ENCODE measurements at places on chromosomes 7 and 10. TPM values are rescaled to one million over a fixed set of nuclear protein-coding genes. Genes with fewer than 3 reads are reported as not detected.
A peak's percentile ranks its signal among the peaks of the same experiment; 100 is the strongest.

- no peak for DNase-seq
Measured at GRCh38 chr10:109205929-109206585, 717.3 kb downstream of the XPNPEP1 start.

GRCh38 chr10:29317423-29318021 is 28.7 kb downstream of the LYZL1 start:
- no peak for DNase-seq

DNA sequence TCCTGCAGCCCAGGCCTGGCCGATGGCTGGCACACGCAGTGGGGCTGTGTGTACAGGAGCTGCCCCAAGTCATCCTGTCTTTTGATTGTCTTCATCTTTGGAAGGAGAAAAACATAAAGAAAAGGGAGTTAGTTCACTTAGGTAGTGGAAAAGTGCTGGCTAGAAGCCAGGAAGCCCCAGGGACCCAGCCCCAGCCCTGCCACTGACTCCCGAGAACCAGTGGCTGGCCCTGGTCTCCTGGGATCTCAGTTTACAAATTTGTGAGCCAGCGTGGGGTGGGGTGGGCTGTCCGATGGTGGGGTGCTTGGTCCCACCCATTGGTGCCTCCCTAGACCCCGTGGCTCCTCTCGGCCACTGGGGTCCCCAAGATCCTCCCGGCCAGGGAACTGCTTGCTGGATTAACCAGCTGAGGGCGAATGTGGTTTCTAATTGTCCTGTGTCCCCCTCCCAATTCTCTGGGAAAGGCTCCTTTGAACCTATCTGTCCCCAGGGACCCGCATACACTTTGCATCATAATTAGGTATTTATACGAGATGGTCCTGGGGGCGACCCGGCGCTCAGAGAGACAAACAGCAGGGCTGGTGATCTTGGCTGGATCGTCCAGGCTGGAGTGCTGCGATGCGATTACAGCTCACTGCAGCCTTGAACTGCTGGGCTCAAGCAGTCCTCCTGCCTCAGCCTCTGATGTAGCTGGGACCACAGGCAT is 16.3 kb upstream of the CHST12 start:
- DNase-seq, result no peak

GRCh38 chr7:158042156-158042880 is 545.3 kb downstream of the PTPRN2 start:
- DNase-seq, result no peak

GRCh38 chr10:7818295-7819120 is at the start of gene TAF3:
TAF3 (plus strand) TSS chr10:7818505; CDS start chr10:7818710, 205 bp downstream.
- peak; percentile 95 for DNase-seq

- DNase-seq, result no peak
Measured at GRCh38 chr7:99409806-99410205, 1.0 kb downstream of the BUD31 start.

DNA sequence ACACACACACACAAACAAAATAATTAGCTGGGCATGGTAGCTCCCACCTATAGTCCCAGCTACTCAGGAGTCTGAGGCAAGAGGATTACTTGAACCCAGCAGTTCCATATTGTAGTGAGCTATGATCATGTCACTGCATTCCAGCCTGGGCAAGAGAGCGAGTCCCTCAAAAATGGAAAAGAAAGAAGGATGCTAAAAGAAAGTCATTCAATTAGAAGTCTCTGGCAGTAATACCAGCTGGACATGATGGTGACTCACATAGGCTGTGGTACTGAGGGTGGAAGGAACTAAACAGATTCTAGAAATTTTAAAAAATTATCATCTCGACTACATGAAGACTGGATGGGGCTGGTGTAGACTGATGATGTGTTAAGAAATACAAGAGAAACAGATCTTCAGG is 385.3 kb downstream of the ETV1 start:
- no peak for DNase-seq

DNA sequence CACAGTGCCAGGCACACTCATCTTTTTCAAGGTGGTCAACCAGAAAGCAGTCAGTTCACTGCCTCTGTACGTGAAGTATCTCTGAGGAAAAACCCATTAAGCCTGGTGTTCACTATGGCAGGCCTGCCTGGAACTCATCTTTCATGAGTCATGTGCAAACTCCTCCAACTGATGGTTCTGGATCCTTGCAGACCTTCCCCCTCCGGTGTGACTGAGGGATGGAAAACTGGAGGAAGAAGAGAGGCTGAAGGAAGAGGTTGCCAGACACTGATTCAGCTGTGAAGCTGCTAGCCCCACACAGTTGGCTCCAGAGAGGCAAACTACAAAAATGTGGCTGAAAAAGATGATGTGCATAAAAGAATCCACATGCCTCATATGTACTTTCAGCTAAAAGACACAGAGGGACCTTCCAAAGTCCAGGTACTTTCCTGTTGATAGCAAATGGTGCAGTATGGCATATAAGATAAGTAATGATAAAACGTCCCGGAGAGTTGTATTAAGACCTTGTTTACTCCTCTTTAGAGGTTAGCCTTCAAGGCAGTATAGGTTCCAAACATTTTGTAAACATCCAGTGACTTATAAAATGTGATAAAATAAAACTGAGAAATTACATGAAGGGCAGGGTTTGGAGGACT is 2.7 kb downstream of the CYP3A5 start:
- no peak for DNase-seq

GRCh38 chr10:132549371-132549770 is 11.8 kb downstream of the INPP5A start:
- no peak for DNase-seq

DNA sequence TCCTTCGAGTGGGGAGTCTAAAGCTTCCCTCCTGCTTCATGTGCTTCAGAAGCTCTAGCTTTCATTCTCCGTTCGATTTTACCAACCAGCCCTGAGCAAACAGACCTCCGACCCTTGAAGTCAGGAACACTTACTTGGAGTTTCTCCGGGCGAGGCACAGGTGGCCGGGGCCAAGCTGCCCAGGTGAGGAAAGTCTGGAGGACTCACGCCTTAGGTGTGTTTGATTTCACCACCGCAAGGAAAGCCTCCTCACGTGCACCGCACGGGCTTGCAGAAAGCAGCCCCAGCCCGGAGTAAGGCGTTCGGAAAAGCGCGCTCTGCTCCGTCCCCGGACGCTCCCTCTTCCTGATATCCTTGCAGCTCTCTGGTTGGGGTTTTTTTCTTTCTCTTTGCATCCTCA is 30.1 kb upstream of the CNPY1 start:
- DNase-seq, result no peak

DNA sequence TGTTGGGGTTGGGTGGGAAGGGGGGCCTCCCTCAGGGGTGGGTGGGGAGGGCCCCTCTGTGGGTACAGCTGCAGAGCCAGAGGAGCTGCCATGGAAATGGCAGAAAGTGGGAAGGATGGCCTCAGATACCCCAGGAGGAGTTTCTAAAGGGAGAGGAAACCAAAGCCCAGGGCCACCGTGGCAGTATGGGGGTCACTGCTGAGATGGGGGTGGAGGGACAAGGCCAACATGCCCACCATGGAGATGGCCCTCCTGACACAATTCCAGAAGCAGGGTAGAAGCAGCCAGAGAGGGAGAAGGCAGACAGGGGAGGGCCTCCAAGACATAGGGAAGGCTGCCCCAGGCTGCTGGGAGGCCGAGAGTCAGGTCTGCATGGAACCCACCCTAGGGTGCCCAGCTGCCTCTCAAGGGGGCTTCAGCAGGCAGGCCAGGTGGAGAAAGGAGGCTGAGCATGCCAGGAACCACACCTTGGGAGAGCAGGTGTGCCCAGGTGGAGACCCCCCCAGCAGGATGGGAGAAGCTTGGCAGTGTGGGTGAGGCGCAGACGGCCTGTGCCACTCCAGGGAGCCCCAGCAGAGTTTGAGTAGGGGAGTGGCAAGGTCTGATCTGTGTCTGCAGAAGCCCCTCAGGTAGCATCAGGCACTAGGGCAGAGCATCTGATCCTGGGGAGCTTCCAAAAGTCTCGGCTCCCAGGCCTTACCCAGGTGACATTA is 146.8 kb downstream of the ARHGAP22 start:
- DNase-seq, result no peak

GRCh38 chr10:71213127-71213621 is 804 bp downstream of the UNC5B start:
- DNase-seq, result peak; percentile 52

- DNase-seq, result no peak
Measured at GRCh38 chr10:76139431-76139830, 708.0 kb downstream of the LRMDA start.

GRCh38 chr7:146443102-146443501 is 326.5 kb downstream of the CNTNAP2 start:
- DNase-seq, result no peak

GRCh38 chr10:76645341-76645740 is 992.3 kb downstream of the KCNMA1 start:
- no peak for DNase-seq

GRCh38 chr7:156949541-156950380 is at the start of gene NOM1:
NOM1 (plus strand) TSS chr7:156949712; CDS start chr7:156949738, 26 bp downstream.
- peak; percentile 97 for DNase-seq

Gene NCF1
- 4.4 TPM for total RNA-seq

Gene TMEM229A
- not detected for total RNA-seq

Gene TLX1
- not detected for total RNA-seq

Gene PALD1
- 1.4 TPM for total RNA-seq

Gene UPP1
- total RNA-seq, result 55.1 TPM

Gene HMX3
- not detected for total RNA-seq

Gene SPAG6
- total RNA-seq, result 0.67 TPM

Gene ETV1
- total RNA-seq, result 0.45 TPM

Gene DNAJB12
- 24.3 TPM for total RNA-seq

Gene PPP1R3A
- total RNA-seq, result not detected

Gene AGMO
- not detected for total RNA-seq

Gene OR2A42
- total RNA-seq, result not detected

Gene CHN2
- 7.2 TPM for total RNA-seq

Gene TMEM213
- not detected for total RNA-seq
